Activated naive CD4-positive, alpha-beta T cell treated with anti-CD3 and anti-CD28 coated beads for 36 hours (primary cell): ENCODE measurements at places on chromosomes 3 and 15. TPM values are rescaled to one million over a fixed set of nuclear protein-coding genes. Genes with fewer than 3 reads are reported as not detected.

GRCh38 chr15:93485438-93486327 is 396.7 kb upstream of the RGMA start:
- H3K4me1 ChIP-seq = no peaks in the 10 kb centered on the region
- no peak overlapping the region for H3K27ac ChIP-seq
- H3K27me3 ChIP-seq = no peaks in the 10 kb centered on the region
- H3K36me3 ChIP-seq = no peaks in the 10 kb centered on the region

ROPN1 gene
- total RNA-seq = not detected

GRCh38 chr15:48221885-48222284 is 15.8 kb downstream of the SLC12A1 start:
- H3K27ac ChIP-seq = no peak overlapping the region
- no peak for DNase-seq
- H3K36me3 ChIP-seq = no peaks in the 10 kb centered on the region

- DNase-seq = no peak
- no peak overlapping the region for H3K27ac ChIP-seq
- H3K27me3 ChIP-seq = peaks cover 3% of the 10 kb centered on the region
- H3K4me3 ChIP-seq = no peak overlapping the region
- no peaks in the 10 kb centered on the region for H3K36me3 ChIP-seq
- H3K4me1 ChIP-seq = no peaks in the 10 kb centered on the region
Measured at GRCh38 chr3:98994128-98994762, 92.8 kb upstream of the DCBLD2 start.

CHRNA7 gene
- not detected for total RNA-seq

DNA sequence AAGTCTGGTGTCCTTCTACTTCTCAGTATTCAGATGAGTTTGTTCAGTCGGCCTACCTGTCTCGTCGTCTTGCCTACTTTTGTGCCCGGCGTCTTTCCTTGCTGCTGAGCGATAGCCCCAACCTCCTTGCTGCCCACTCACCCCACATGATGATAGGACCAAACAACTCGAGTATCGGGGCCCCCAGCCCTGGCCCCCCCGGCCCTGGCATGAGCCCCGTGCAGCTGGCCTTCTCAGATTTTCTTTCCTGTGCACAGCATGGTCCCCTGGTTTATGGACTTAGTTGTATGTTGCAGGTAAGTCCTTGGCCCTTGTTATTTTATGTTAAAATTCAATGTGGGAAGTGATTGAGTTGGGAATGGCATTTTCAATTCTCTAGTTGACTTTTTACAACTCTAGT is 43.2 kb downstream of the GPR171 start:
- no peaks in the 10 kb centered on the region for H3K27me3 ChIP-seq
- no peak overlapping the region for H3K27ac ChIP-seq
- DNase-seq = no peak
- H3K36me3 ChIP-seq = no peaks in the 10 kb centered on the region

DNA sequence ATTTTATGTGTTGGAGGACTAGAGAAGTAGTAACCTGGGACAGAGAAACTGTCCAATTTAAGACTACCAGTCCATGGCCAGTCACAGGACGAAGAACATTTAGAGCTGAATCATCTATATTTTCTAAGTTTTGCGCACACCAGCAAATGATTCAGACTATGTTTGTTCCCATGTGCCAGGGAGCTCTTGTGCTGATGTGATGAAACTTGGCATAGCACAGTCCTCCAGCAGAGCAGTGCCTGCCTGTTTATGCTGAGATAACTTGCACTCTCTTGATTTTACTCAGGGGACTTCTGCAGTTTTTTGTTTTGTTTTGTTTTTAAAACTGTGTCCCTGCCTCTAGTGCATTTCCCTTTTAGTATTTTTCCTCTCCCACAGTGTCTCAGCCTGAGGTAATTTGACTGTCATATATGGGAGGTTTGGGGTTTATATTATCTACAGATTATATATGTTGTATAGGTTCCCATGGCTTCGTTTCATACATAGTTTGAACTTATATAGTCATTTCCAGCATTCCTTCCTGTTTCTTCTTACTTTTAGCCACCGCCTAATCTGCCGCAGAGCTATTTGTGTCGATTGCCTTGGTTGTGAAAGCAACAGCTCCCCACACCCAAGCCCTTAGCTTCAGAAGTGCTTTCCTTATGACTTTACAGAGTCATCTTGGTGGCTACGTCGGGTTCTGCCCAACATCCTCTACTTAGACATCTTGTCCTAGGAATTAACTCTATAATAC is 45.5 kb downstream of the PPM1L start:
- H3K4me3 ChIP-seq = no peak overlapping the region
- no peaks in the 10 kb centered on the region for H3K27me3 ChIP-seq
- no peaks in the 10 kb centered on the region for H3K36me3 ChIP-seq
- peaks cover 10% of the 10 kb centered on the region for H3K4me1 ChIP-seq
- peak overlapping the region; percentile 69 for H3K27ac ChIP-seq
- DNase-seq = peak; percentile 72

TMEM266 gene
- total RNA-seq = not detected

A4GNT gene
- not detected for total RNA-seq

DNA sequence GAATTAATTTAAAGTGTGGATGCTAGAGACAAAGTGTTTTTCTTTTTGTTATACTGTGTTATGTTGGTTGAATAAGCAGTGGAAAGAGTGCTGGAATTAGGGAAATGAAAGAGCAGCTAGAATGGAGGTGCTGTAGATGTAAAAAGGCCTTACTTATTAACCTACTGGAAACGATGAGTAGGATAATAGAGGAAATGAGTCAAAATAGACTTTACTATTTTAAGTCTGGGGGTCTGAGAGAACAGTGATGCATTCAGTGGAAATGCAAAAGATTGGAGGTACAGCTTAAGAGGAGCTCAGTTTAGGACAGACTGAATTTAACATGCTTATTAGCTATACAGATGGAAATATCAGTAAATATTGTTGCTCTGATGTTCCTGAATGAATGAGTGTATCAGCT is 674.0 kb downstream of the OTOL1 start:
- no peaks in the 10 kb centered on the region for H3K27me3 ChIP-seq
- H3K4me3 ChIP-seq = no peak overlapping the region
- no peaks in the 10 kb centered on the region for H3K4me1 ChIP-seq

GRCh38 chr15:72801590-72802325 is 18.2 kb upstream of the ADPGK start:
- no peak for DNase-seq
- H3K27ac ChIP-seq = no peak overlapping the region
- H3K4me1 ChIP-seq = no peaks in the 10 kb centered on the region
- no peak overlapping the region for H3K4me3 ChIP-seq

GRCh38 chr3:88031642-88032077 is 27.1 kb downstream of the CGGBP1 start:
- H3K27ac ChIP-seq = peak overlapping the region; percentile 72
- peak overlapping the region; percentile 77 for H3K4me3 ChIP-seq
- no peaks in the 10 kb centered on the region for H3K36me3 ChIP-seq
- no peak for DNase-seq
- peaks cover 25% of the 10 kb centered on the region for H3K4me1 ChIP-seq

DNA sequence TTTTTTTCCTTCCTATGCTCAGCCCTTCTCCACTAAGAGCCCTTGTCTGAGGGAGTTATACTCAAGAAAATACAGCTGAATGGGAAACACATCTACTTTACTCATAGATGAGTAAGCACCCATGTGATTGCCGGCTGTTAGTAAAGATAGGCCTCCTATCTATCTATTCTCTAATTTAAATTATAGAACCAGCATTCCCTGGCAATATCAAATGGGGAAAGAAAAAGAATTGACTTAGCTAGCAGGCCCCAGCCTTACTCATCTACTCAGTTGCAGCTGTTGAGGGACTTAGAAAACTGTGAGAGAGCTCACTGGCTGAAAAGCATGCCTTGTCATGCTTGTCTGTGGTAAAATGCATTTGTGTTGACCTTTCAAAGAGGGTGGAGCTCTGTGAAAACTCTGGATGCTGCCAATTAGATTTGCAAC is 116.9 kb upstream of the LRRFIP2 start:
- H3K4me1 ChIP-seq = peaks cover 14% of the 10 kb centered on the region
- H3K27me3 ChIP-seq = no peaks in the 10 kb centered on the region
- no peak for DNase-seq
- no peak overlapping the region for H3K27ac ChIP-seq

DNA sequence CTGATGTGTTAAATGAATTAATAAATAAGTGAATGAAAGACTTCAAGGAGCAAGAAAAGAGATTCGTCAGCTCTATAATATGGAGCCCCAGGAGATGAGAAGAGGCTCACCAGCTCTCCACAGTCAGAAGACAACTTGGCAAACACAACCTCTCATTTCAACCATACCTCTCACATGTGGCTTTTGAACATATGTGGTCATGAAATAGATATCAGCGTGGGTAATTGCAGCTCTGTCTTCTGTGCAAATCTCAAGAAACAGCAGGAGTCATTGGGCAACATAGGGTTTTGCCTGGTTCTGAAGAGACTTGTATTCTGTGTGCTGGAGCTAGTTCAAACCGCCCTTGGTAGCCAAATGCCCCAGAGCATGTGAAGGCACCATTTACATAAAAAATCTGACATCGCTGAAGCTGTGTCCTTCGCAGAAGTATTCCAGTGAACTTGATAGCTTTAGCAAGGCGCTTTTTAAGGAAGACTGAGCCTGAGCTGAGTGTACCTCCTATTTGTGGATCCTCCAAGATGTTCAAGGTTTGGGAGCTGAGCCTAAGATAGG is 8.4 kb downstream of the CX3CR1 start:
- no peaks in the 10 kb centered on the region for H3K27me3 ChIP-seq
- no peak overlapping the region for H3K4me3 ChIP-seq
- no peaks in the 10 kb centered on the region for H3K36me3 ChIP-seq
- DNase-seq = no peak
